ENCODE measurements at places on chromosomes 16 and 17.
A peak's percentile ranks its signal among the peaks of the same experiment; 100 is the strongest.

- peaks cover 3% of the 10 kb centered on the region for H3K36me3 ChIP-seq
- H3K4me1 ChIP-seq = peaks cover 5% of the 10 kb centered on the region
Observed at GRCh38 chr16:18958621-18959029, 25.1 kb upstream of the TMC7 start.

GRCh38 chr17:58667934-58668597 lies 23.8 kb downstream of the TEX14 start:
- no peak for DNase-seq
- peaks cover 37% of the 10 kb centered on the region for H3K27me3 ChIP-seq
- H3K27ac ChIP-seq = no peak overlapping the region
- no peak overlapping the region for H3K4me3 ChIP-seq
- no peaks in the 10 kb centered on the region for H3K36me3 ChIP-seq

DNA sequence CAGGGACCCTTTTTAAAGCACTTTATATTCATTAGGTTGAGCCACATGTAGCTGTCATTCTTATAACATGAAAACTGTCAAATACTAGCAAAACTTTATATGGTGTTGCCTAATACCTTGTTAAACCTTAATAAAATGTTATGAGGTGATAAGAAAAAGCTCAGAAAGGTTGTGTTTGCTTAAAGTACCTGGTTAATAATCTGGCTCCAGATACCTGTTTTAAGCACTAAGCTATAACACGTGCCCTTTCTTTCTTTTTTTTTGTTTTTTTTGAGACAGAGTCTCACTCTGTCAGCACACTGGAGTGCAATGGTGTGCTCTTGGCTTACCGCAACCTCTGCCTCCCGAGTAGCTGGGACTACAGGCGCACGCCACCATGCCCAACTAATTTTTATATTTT lies 58.9 kb upstream of the STAC2 start:
- no peak overlapping the region for H3K4me3 ChIP-seq
- no peaks in the 10 kb centered on the region for H3K4me1 ChIP-seq
- DNase-seq = no peak
- H3K27me3 ChIP-seq = no peaks in the 10 kb centered on the region
- H3K27ac ChIP-seq = no peak overlapping the region

- peaks cover 98% of the 10 kb centered on the region for H3K36me3 ChIP-seq
- H3K4me3 ChIP-seq = peak overlapping the region; percentile 76
- peak; percentile 28 for DNase-seq
- H3K4me1 ChIP-seq = peaks cover 63% of the 10 kb centered on the region
- H3K27ac ChIP-seq = peak overlapping the region; percentile 95
Observed at GRCh38 chr16:56938664-56939513, 6.9 kb downstream of the HERPUD1 start.

DNA sequence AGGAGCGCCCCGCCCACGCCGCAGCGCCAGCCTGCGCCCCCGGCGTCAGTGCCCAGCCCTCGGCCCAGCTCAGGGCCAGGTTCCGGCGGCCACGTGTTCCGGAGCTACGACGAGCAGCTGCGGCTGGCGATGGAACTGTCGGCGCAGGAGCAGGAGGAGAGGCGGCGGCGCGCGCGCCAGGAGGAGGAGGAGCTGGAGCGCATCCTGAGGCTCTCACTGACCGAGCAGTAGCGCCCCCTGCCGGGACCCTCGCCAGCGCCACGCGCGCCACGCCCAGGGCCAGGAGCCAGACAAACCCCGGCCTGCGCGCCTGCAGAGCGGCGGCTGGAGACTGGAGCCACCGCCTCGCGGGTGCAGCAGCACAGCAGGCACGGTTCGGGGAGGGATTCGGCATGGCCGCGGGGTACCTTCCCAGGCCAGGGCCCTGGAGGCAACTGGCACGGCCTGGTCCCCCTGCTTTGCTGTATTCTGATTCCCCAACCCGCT lies 9.3 kb downstream of the CORO6 start:
- no peaks in the 10 kb centered on the region for H3K27me3 ChIP-seq
- H3K4me3 ChIP-seq = peak overlapping the region; percentile 92
- H3K36me3 ChIP-seq = peaks cover 2% of the 10 kb centered on the region
- peak; percentile 94 for DNase-seq
- H3K4me1 ChIP-seq = peaks cover 39% of the 10 kb centered on the region

Measured in effector memory CD8-positive, alpha-beta T cell (primary cell).